GM19239 (cell line): ENCODE measurements at places on chromosomes 4 and X.

GRCh38 chrX:29824176-29824906 is 391.0 kb upstream of the MAGEB2 start:
- DNase-seq: no peak

GRCh38 chr4:19236473-19236872 is 1015.2 kb upstream of the SLIT2 start:
- DNase-seq: no peak

DNA sequence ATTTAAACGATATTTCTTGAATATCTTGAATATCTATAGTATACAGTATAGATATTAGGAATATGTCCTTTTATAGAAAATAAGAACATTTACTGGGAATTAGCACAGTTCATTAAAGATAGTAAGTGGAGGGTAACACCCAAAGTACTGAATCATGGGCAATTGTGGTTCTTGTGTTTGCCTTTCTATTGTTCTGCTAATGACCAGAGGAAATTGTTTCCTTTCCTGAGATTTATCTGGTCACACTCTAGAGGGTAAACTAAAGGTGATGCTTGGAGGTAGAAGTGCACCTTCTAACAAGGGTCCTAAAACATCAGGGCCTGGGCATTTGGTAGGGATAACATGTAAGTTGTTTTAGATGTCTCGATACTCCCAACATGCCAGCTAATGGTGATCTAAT is 241.3 kb upstream of the SFRP2 start:
- DNase-seq: no peak

- DNase-seq: no peak
These were observed 26.1 kb downstream of the IGSF1 start for GRCh38 chrX:131262738-131263679.

GRCh38 chr4:179040259-179040658 is 1598.0 kb upstream of the AGA start:
- no peak for DNase-seq

DNA sequence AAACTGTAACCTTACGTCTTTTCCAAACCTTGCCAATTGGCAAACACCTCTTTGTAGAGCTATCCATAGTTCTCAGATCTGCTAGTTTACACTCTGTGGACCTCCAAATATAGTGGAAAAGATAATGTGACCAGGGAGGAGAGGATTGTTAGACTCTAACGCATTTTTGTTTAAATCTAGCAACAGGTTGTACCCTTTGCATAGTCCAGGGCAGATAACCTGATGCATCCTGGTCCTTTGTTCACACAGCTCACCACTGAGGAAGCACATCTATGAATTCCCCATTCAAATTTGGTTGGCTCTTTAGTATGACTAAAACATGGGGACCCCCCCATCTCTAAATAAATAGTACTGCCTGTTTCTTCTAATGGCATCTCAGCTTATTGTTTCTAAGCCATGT is 55.9 kb downstream of the PAGE2 start:
- DNase-seq: no peak

GRCh38 chr4:81881855-81882621 is 410.3 kb upstream of the RASGEF1B start:
- DNase-seq: no peak

DNA sequence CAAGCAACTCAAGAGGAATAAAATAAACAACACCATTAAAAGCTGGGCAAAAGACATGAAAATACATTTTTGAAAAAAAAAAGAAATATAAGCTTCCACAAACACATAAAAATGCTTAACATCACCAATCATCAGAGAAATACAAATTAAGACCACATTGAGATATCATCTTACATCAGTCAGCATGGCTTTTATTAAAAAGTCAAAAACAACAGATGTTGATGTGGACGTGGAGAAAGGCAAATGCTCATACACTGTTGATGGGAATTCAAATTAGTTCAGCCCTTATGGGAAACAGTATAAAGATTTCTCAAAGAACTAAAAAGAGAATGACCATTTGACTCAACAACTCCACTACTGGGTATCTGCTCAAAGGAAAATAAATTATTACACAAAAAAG is 59.6 kb downstream of the STK32B start:
- DNase-seq: no peak

DNA sequence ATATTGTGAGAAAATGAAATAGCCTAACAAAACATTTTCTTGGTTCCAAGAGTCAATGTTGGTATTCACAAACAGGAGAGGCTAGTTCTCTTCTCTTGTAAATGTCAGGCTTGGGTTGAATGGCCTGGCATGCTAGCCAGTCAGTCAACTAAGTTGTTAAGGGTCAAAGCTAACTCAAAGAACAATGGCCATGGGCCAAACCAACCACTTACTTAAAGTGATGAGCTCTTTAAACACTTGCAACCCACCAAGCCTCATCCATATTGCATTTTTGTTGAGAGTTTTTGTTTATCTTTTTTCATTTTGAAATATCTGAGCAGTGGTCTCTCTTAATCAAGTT is 394.5 kb downstream of the RAB28 start:
- no peak for DNase-seq

DNA sequence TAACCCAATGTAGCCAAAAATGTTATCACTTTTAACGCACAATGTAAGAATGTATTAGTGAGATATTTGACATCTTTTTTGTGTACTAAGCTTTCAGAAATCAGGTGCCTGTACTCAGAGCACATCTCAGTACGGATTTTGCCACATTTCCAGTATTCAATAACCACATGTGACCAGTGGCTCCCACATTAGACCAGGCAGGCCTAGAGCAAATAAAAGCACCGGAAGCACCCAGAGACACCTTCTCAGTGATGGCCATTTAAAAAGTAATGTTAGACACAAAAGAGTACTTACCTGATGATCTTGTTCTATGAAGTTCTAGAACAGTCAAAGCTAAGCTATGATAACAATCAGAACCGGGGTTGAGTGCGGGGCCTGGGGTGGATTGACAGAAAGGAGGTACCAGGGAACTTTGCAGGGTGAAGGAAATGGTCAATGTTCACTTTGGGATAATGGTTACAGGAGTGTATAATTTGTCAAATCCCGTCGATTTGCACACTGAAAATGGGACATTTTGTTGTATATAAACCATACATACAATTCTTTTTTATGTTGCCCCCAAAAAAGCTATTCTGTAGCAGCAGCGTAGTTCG is 1.2 kb downstream of the CTPS2 start:
- no peak for DNase-seq

GRCh38 chr4:77176640-77177039 is 19.6 kb downstream of the CCNG2 start:
- no peak for DNase-seq

DNA sequence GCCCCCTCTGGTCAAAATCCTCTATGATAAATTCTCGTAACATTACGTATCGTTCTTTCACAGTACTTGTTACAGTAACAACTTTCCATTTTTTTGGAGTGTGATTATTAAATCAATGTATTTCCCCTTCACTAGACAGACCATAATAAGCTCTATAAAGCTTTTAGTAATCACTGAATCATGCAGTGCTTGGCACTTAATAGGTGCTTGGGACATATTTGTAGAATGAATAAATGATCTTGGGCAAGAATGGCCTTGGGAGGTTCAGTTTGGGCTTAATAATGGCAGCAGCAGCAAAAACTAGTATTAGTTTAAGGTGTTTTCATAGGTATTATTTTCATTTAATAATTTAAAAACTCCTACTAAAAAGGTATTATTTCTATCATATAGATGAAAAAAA is 33.4 kb upstream of the SFRP2 start:
- DNase-seq: no peak

GRCh38 chr4:140331876-140332275 is 41.6 kb upstream of the SCOC start:
- no peak for DNase-seq

DNA sequence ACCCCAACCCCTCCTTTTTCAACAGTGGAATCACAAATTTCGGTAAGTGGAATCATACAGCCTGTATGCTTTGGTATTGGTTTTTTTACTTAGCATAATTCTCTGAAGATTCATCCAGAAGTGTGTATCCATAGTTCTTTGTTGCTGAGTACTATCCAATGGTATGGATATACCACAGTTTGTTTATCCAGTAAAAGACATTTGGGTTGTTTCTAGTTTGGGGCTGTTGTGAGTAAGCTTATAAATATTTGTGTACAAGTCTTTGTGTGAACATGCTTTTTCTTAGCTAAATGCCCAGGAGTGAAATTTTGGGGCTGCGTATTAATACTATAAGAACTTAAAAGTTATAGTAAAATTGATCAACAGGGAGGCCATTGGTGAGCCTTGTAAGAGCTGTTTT is 57.5 kb upstream of the GC start:
- DNase-seq: no peak

DNA sequence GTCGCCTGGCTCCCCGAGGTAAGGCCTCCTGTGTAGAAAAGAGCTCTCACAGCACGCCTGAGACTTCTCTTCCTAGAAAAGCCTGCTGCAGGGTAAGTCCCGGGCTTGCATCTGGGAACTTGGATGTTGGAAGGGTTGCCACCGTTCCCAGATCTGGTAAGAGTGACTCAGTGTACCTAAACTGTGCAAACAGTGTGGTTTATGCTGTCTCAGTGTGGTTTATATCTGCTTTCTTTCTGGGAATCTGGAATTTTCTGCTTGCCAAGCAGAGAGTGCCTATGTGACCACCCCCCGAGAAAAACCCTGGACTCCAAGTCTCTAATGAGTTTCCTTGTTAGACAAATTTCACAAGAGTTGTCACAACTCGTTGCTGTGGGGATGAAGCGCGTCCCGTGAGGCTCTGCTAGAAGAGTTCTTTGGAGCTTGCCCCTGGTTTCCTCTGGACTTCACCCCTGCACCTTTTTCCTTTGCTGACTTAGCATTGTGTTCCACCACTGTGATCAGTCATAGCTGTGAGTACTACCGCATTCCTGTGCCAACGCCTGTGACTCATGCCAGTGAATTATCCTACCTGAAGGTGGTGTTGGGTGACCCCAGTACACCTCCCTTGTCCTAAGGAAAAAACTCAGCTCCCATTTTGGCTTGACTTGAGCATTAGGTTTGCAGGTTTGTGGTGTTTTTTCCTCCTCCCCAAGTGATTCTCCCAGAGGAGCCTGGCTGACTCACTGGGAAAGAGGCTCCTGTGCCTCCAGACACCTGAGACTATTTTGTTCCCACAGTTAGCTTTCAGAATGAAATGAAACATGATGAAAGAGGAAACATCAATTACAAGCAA is 14.5 kb downstream of the SLC2A9 start:
- DNase-seq: no peak

DNA sequence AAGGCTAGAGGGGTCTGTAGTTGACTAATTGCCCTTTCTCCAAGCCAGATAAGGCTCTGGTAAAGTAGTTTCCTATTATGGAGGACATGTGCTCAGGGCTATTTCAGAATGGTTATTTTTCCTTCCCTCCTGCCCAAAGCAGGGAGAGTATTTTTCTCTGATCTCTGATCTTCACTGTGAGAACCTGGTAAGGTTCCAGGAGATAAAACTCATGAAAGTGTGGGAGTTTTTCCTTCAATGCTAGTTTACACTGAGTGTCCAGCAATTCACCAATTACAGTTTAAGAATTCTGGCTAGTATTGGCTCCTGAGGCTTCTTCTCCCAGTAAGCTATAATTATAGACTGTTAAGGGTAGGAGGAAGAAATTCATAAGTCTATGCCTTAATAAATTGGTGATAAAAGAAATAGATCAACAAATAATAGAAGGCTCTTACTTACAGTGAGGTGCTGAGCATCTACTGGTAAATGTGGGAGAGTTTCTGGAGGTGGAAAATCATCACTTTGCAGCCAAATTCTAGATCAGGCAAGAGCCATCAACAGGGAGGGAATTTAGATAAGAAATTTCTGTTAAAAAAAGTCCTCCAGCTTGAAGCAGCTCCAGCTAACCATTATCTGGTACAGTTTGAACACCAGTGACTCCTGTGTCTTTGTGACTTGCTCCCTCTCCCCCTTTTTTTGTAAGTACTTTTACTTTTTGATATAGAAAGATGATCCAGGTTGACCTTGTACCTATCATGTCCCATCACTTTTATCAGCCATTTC is 30.9 kb downstream of the CASP6 start:
- DNase-seq: no peak

DNA sequence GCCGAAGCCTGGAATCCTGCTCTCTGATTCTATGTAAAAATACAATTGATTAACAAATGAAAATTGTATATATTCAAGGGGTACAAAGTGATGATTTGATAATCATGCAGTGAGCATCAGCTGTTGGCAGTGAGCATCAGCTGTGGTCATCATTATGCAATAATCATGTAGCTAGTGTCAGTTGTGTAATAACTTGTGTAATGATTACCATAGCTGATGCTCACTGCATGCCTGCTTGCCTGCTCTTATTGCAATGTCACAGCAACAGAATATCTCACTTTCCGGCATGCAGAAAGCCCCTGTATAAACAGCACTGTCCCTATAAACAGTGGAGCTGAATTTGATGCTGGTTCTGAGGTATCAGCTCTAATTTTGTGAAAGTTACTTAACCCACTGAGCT is 46.8 kb downstream of the SULT1B1 start:
- DNase-seq: no peak

- DNase-seq: no peak
These were observed 79.5 kb downstream of the CBR4 start for GRCh38 chr4:168930413-168931196.

- no peak for DNase-seq
These were observed 63.2 kb downstream of the MID1 start for GRCh38 chrX:10557166-10557565.

DNA sequence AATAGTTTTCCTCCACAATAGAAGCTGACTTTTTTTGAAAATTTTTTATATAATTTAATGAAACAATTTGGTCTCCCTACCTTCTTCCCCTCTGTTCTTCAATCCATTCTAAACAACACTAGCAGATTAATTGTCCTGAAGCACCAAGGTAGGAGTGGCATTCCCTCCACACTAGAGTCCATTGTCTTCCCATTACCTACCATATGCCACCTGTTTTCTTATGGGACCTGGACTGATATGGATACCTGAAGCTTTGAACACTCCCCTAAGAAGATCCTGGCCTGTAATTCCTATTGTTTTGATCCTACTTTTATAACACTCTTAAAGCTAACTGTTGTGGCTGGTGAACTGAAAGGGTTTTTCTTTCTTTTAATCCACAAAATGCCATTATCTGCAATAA is 92.0 kb downstream of the APBB2 start:
- no peak for DNase-seq

DNA sequence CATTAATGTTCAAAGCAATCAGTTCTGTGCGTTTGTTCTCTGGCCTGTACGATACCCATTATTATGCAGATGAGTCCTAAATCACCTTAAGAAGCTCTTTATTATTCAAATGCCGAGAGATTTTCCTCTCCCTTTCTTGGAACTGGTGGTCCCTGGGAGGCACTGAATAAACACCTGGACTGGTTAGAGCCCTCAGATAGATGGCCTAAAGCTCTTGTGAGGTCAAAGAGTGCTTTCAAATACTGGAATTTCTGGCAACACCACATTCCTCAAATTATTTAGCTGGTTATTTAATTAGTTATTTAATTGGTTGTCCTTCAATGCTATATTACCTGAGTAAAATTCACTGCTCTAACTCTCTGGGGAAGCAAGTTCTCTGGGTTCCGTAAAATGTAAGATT is 3.0 kb downstream of the ARHGEF38 start:
- DNase-seq: no peak

- no peak for DNase-seq
These were observed 486.3 kb upstream of the PABPC4L start for GRCh38 chr4:134687646-134688628.

GRCh38 chr4:100177126-100177525 is 13.1 kb downstream of the DDIT4L start:
- no peak for DNase-seq
